ENCODE measurements at places on chromosomes 2 and 18. TPM values are rescaled to one million over a fixed set of nuclear protein-coding genes. Genes with fewer than 3 reads are reported as not detected.

FBXO36 gene
- total RNA-seq: 0.84 TPM

TEX44 gene
- total RNA-seq: not detected

MAP3K19 gene
- total RNA-seq: not detected

ALLC gene
- 0.11 TPM for total RNA-seq

RBMS1 gene
- 56.6 TPM for total RNA-seq

RBM44 gene
- total RNA-seq: 0.09 TPM

DAW1 gene
- total RNA-seq: 2.3 TPM

MTCL1 gene
- 50.3 TPM for total RNA-seq

ANKRD53 gene
- 0.28 TPM for total RNA-seq

SPEG gene
- 12.6 TPM for total RNA-seq

GCFC2 gene
- 13.1 TPM for total RNA-seq

GRB14 gene
- total RNA-seq: 5.0 TPM

NXPH2 gene
- not detected for total RNA-seq

AKAIN1 gene
- total RNA-seq: not detected

Data from A549 treated with dexamethasone at 1 μM for 4 hours (cell line).